NCI-H2171 (cell line): ENCODE measurements at places on chromosomes 16 and 17.

DNA sequence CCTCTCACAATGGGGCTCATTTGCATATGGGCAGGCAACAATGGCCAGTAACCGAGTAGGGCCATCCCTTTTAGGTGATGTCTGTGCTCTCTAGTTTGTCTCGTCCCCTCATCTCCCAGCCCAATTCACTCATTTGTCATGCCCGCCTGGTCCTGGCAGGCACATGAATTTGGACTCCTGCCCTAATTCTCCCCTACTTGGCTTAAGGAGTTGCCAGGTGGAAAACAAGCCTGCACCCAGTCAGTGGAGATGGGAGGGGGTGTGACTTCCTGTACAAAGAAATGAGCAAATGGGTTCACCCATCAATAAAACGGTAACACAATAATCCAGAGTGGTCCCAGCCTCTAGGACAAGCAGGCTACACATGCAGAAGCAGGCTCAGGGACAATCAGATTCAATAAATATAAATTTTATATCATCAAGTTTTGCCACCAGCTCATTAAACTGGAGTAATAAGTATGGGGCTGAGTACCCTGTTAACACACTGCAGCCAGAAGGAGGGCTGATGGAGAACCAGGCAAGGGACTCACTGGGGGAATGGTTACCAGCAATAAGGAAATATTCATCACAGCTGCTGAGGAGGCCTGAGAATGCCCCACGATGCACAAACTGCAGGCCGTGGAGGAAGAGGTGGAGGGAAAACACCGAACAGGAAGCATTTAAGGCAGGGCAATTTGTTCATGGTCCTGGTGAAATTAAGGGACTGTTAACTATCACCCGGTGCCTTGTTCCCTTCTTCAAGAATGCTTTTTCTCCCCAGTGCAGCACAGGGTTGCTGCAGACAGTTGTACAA is 84.4 kb upstream of the GPRC5B start:
- no peak for DNase-seq

DNA sequence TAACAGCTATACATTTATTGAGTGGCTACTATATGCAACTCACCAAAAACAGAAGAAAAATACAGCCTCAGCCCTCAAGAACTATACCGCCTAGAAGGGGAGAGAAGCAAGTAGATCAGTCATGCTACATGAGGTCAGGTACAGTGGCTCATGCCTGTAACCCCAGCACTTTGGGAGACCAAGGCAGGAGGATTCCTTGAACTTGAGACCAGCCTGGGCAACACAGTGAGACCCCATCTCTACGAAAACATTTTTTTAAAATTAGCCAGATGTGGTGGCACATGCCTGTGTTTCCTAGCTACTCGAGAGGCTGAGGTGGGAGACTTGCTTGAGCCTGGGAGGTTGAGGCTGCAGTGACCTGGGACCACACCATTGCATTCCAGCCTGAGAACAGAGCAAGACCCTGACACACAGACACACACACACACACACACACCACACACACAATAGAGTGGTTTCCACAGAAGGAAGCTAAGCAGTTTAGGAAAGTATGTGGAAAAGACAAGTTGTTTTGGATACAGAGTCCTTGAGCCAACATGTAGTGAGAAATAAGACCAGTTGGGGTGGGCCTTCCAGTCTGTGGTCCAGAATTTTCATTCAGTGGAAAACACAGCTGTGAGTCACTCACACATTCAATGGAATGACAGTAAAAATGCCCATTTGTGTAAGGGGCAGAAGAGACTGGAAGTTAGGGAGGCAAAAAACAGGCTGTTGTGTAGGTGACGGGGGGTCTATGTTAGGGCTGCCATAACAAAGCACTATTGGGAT is 10.7 kb upstream of the SNTB2 start:
- no peak for DNase-seq

- DNase-seq = peak; percentile 51
Measured at GRCh38 chr16:11303405-11304138, 22.4 kb upstream of the PRM1 start.

DNA sequence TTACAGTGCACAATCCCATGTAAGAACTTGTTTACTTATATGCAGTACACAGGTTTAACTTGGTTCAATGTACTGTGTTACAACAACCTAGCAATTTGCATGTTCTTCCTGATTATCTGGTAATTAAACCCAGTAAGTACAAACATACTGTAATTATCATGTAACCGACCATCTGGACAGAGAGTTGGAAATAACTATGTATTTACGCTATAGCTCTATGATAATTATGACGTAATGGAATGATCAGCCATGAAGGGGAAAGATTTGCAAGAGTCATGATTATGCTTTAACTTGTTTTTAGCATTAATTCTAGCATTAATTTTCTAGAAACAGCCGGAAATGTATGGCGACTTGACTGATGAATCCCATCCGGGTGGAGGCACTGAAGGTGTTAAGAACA is 74.8 kb upstream of the SALL1 start:
- no peak for DNase-seq

- DNase-seq = no peak
Measured at GRCh38 chr17:59178266-59178985, 22.9 kb downstream of the PRR11 start.

DNA sequence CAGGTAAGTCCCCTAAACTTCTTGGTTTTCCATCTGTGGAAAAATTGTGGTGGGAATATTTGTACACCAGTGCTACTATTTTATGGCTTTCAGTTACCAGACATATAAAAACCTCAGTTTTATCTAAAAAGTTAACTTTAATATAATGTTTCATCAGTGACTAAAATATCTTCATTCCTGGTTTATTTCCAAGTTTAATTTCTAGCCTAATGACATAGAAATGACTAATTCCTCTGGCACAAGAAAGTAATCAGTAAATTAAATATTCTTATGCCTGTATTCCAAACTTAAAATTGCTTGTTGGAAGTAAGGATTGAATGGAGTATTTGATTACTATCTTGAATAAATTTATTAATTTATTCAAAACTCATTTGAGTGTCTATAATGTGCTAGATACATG is 757.0 kb downstream of the CDH11 start:
- DNase-seq = no peak

DNA sequence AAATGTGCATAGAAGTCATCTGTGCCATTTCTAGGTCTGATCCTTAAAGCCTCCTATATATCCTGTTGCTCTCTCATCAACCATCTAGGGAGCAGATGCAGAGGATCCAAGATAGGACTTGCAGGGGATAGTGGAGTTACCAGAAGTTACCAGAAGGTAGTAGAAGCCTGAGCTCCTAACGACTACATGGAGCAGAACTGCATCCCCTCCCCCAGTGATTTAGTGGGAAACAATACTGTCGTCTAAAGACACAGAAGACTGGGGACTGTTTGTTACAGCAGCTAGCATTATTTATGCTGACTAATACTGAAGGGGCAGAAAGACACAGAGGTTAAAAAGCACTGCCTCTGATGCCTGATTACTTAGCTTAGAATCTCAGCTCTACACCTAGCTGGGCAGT is 15.8 kb downstream of the GP2 start:
- no peak for DNase-seq

- peak; percentile 11 for DNase-seq
Measured at GRCh38 chr16:84484579-84485254, 19.7 kb downstream of the MEAK7 start.

DNA sequence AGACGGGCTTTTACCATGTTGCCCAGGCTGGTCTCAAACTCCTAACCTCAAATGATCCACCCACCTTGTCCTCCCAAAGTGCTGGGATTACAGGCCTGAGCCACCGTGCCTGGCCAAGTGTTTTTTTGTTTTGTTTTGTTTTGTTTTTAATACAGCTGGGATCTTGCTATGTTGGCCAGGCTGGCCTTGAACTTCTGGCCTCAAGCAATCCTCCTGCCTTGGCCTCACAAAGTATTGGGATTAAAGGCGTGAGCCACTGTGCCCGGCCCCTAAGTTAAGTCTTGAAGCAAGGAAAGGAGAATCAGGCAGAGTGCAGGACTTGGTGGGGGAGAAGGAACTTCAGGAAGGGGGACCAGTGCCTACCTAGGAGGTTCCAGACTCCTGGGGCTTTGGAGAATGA is 51.7 kb upstream of the NOL11 start:
- DNase-seq = no peak

- no peak for DNase-seq
Measured at GRCh38 chr17:66976781-66977201, 12.3 kb downstream of the CACNG4 start.

- no peak for DNase-seq
Measured at GRCh38 chr16:56889206-56889605, 24.2 kb downstream of the SLC12A3 start.

DNA sequence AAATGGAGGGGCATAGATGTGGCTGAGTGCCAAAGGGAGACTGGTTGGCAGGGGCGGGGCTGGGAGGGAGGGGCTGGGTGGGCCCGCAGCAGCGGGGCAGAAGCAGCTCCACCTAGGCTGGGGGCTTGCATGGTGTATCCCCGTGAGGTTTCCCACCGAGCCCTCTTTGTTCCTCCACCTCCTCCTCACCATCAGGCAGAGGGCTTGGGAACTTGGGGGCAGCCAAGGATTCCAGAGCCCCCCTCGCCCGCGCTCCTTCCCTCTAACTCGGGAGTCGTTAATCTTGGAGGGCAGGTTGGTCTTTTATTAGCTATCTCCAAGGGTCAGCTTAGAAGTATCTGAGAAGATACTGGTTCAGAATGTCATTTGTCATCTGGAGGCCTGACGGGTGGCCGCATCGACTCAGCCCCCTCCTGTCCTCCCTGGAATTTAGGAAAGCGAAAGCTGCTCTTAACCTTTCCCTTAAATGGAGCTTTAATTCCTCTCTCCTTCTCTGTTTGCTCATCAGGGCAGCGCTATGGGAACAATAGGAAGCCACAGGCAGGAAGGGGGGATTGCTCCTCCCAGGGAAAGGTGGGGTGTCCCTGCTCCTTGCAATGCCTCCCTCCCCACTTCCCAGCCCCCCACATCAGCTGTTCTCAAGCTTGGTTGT is 274.3 kb upstream of the XYLT1 start:
- DNase-seq = no peak

- peak; percentile 94 for DNase-seq
Measured at GRCh38 chr16:89560378-89561141, at the start of gene RPL13. Gene RPL13, plus strand, starts transcription at chr16:89560682. Its CDS starts 278 bp downstream, at chr16:89560960.

- no peak for DNase-seq
Measured at GRCh38 chr16:57282510-57283213, 1.8 kb downstream of the PLLP start.

DNA sequence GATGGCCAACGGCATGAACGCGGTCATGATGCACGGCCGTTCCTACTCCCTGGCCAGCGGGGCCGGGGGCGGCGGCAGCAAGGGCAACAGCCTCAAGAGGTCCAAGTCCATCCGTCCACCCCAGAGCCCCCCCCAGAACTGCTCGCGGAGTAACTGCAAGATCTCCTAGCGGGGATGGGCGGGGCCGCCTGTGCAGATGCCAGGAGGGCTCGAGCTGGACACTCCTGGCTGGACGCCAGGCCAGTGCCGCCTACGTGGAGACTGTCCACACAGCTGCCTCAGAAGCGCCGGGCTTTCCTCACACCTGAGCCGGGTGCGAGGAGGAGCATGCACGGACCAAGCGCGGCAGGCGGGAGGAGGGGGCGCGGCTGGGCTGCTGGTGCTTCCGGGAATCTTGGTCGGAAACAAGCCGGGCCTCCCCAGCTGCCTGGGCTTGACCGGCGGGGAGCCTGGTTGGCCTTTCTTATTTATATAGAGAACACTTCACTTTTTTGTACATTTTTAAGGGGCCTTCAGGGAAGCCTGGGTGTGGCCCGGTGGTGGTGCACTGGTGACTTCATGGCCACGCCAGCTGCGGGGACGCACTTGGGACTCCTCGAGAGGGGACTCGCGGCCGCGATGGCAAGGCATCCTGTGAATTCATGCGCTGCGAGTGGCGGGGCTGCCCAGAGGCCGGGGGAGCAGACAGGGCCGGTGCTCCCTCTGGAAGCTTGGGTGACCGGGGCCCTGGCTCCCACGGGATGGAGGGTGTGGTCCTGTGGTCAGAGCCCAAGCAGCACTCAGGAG is 3.1 kb upstream of the WFIKKN1 start:
- DNase-seq = no peak

DNA sequence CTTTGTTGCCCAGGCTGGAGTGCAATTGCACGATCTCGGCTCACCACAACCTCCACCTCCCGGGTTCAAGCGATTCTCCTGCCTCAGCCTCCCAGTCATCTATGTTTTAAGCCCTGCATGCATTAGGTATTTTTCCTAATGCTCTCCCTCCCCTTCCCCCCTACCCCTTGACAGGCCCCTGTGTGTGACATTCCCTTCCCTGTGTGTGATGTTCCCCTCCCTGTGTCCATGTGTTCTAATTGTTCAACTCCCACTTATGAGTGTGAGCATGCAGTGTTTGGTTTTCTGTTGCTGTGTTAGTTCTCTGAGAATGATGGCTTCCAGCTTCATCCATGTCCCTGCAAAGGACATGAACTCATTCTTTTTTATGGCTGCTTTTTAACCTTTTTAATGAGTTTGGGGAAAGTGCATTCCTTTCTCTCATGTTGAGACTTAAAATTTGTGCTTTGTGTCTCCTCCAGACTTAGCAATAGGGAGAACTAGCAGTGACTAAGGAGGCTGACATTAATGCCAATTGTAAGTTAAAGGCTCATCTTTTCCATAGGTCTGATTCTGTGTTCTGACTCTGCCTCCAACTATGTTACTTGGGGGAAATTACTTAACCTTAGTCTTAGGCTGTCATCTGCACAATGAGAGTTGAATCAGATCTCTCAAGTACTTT is 17.7 kb upstream of the PHAF1 start:
- no peak for DNase-seq

DNA sequence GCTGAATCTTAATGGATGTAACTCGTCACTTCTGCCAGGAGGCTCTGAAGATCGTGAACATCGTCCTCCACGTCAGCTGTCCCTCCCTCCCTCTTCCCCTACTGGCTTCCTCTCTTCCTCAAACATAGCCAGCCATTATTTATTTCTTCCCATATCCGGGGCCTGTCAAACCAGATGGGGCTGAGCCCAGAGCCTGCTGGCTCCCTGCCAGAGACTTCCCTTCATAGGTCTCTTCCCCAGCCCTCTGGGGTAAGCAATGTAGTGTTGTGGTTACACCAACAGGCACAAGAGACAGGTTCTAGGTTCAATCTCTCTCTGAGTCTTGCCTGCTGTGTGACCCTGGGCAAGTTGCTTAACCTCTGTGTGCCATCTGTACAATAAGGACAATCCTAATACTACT is 40.1 kb upstream of the ZFP90 start:
- peak; percentile 76 for DNase-seq
